AG08396 (cell line): ENCODE measurements at places on chromosomes 16 and 17.

DNA sequence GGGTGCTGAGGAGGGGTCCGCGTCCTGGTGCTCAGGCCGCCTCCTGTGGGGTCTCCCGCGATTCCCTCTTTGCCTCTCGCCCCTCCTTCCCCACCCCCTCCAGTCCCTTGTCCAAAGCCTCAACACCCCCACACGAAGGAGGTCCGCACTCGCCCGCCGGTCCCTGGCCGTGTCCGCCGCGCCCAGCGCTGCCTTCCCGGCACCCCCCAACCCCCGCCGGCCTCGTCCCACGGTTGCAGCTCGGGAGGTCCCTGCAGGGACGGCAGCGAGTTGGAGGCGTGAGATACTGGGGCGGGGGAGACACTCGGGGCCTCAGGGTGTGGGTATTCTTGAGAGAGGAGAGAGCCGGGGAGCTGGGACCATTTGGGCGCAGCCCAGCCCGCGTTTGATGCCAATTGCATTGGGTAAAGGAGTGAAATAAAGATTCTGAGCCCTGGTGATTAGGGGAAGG lies 468 bp downstream of the FLYWCH2 start:
- DNase-seq: peak; percentile 40

DNA sequence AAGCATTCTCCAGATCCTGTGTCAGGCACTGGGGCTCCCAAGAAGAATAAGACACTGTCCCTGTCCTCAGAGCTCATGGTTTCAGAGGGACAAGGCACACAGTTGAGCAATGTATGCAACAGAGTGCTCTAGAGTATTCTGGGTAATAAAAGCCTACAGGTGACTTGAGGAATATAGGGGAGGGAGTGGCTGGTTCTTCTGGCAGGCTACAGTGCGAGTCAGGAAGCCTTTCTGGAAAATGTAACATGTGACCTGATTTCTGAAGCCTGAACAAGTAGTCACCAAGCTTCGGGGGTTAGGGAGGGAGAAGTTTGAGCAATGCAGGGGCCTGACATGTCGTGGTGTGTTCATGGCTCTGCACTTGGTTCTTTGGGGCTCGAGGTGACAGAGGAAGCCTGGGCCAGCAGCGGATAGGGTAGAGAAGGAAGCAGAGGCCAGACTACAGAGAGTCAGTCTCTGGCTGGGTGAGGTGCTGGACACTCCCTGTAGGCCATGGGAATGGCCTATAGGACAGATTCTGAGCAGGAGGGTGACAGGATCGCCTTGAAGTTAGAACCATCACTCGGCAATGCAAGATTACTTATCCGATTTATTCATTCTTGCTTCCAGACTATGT lies 16.0 kb upstream of the LRRC75A start:
- DNase-seq: no peak

DNA sequence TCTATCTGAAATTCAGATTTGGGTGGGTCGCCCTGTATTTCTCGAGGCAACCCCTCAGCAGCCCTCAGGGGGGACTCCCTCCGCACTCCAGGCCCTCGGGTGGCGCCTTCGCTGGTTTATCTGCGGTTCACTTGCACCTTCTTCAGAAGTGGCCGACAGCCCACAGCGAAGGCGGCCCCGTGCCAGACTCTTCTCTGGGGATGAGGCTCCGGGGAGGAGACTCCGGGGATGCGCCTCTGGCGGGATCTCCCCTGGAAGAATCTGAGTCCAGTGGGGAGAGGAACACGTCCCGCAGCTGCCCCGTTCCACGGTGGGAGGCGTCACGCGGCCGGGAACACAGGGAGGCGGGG lies 63.9 kb upstream of the DNAJA2 start:
- no peak for DNase-seq

GRCh38 chr17:39277110-39277509 lies 51.4 kb upstream of the STAC2 start:
- DNase-seq: no peak

- no peak for DNase-seq
These were observed 104.7 kb downstream of the SOCS1 start for GRCh38 chr16:11151156-11151884.

GRCh38 chr17:59521465-59522126 lies 43.8 kb upstream of the DHX40 start:
- peak; percentile 87 for DNase-seq

DNA sequence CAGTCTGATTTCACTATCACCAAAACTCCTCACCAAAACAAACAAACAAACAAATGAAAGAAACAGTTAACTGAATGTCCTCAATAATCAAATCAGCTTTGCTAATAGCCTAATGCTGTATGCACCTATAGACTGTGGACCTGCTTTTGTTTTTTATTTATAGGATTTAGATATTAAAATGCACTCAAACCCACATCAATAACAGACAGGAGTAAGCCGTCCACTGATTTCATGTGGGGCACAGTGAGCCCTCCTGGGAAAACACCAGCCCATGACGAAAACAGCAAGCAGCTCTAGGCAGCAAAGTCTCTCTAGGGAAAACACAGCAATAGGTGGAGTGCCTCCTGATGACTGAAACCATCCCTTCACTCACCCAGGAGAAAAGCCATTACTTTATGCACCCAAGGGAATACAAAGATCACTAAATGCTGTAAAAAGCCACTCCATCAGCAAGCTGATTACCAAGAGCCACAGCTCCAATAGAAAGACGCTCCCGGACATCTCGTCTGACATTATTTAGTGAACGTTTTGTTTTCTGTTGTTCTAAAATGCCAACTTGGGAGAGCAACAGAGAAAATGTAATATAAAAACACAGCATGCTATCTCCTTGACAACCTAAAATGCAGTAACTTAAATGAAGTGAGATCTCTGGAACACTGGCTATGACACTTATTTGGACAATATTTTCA lies 47.8 kb downstream of the ANKFY1 start:
- no peak for DNase-seq

- DNase-seq: peak; percentile 24
These were observed 87.3 kb downstream of the MAP2K6 start for GRCh38 chr17:69501591-69502468.

- no peak for DNase-seq
These were observed 3.6 kb downstream of the KRT17 start for GRCh38 chr17:41620583-41621434.

DNA sequence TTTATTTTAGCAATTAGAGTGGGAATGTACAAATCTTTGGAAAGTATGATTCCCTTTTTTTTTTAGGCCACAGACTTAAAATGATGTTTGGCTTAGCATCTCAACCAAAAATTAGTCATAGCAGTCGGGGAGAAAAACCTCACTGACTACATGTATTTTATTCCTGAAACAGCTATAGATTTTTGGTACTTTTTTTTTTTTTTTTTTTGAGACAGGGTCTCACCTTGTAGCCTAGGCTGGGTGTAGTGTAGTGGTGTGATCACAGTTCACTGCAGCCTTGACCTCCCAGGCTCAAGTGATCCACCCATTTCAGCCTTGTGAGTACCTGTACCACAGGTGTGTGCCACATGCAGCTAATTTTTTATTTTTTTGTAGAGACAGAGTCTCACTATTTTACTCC lies 23.4 kb downstream of the RNFT1 start:
- no peak for DNase-seq

GRCh38 chr16:17276010-17276530 lies 194.7 kb downstream of the XYLT1 start:
- no peak for DNase-seq

DNA sequence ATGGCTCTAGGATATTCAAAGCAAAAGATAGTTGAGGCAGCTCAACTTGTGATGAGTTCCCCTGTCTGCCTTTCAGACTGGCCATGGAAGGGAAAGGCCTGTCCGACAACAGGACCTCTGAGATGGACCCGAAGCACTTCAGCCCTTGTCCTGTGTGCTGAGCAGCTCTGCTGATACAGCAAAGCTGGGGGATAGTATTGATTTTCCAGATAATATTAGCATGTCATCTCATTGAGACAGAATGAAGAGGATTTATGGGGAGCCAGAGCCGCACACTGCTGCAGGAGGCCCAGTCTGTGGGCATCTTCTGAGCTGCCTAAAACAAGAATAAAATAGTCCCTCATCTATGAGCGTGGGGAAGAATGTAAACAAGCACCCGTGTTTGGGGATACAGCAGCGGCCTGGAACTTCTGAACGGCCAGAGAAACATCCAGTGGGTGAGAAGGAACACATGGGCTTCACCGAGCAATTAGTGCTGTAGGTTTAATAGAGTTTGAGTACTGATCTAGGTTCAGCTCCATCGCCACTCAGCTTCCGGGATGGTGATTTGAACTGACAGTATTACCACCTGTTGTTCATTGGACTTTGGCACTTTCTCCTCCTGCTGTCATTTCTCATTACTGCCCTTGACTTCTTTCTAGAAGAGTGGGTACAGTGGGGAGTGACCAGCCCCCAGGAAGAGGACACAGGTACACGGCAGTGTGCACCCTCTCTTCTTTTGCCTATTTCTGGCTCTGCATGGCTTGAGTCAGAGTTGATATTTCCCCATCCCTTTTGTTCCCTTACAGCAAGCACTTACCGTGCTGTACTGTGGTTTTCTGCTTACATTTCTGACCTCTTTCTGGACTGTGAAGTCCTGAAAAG lies 96.5 kb upstream of the TBX2 start:
- DNase-seq: no peak

DNA sequence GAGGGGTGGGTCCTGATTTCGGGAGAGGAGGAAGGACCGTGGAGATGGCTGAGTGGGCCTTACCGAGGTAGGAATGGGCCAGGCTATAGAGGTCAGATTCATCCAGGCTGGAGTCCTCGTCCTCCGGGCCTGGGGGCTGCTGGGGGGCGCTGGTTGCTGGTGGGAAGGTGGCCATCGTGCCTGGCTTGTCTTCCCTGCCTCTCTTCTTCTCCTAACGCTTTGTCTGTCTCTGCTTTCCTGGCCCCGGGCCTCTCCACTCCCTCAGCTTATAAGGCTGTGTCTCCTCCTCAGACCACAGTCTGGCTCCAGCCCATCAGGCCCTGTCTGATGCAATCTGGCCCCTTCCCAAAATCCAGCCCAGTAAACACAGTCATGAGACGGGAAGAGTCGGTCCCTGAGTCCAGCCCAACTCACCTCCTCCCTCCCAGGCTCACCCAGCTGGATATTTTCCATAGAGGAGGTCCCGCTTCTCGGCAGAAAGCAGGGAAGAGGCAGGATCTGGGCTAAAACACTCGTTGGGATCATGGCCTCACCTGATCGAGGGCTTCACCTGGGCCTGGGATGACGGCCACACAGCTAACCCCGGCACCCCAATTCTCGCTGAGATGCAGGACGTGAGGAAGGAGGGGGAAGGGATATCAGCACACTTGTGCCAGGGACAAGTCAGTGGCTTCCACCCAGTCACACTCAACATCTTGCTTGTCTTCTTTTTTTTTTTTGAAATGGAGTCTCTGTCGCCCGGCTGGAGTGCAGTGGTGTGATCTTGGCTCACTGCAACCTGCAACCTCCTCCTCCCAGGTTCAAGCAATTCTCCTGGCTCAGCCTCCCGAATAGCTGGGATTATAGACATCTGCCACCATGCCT lies at the start of gene NUPR1:
NUPR1 (minus strand) TSS at position 242 of the 864 bp plus-strand sequence; CDS start at position 175, 67 bp downstream.
- DNase-seq: peak; percentile 95

GRCh38 chr16:31364421-31364820 lies 9.4 kb downstream of the ITGAX start:
- no peak for DNase-seq

- DNase-seq: no peak
These were observed 6.7 kb downstream of the NDUFAF8 start for GRCh38 chr17:81245665-81246342.

GRCh38 chr16:82459580-82460256 lies 167.1 kb upstream of the CDH13 start:
- no peak for DNase-seq

GRCh38 chr16:31487720-31488467 lies 5.0 kb downstream of the SLC5A2 start:
- DNase-seq: peak; percentile 77

DNA sequence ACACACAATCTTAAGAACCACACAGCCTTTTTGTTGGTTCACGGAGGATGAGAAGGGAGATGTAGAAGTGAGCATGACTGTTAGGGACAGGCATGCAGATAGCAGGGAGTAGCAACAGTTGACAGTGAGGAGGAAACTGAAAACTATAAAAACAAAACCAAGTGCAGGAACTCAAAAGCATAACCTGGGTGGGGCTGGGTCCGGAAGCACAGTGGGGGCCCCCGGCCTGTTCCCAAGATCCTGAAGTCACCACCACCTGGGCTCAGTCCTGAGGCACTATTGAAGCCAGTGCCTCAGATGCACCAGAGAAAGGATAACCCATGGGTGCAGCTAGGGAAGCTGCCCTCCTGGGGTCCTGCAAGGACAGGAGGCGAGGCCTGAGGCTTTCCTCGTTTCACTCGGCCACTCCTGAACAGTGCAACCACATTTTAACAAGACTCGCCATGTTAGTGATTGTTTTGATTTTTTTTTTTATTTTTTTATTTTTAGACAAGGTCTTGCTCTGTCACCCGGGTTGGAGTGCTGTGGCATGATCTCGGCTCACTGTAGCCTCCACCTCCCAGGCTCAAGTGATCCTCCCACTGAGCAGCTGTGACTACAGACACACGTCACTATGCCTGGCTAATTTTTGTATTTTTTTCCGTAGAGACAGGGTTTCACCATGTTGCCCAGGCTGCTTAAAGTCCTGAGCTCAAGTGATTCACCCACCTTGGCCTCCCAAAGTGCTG lies 27.7 kb upstream of the CBX4 start:
- no peak for DNase-seq

DNA sequence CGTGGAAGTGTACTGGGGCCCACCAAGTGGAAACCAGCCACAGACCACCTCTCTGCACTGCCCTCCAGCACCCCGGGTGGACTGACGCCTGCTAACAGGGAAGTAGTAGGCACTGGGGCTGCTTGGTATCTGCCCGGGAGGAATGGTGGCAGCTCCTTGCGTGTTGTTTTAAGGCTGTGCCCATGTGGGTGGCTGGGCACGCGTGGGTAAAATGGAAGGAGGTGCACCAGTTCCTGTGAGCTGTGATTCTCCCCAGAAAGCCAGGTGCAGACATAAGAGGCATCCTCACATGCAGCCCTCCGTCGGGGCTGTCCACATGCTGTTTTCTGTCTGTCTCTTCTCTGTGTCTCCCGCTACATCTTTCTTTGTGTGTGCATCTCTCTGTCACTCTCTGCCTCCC lies 122.3 kb downstream of the ENGASE start:
- DNase-seq: no peak

DNA sequence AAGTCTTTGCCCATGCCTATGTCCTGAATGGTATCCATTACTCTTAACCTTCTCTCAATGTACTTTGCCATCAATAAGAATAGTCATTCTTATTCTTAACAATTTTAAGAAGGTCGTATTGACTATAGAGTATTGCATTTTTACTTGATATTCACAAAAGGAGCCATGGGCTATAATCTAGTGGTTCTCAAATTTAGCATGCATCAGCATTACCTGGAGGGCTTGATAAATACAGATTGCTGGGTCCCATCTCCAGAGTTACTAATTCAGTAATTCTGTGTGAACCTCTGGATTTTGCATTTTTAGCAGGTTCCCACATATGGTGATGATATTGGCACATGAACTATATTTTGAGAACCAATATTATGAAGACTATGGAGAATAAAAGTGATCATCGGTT lies 89.6 kb downstream of the ABCA8 start:
- DNase-seq: no peak

GRCh38 chr16:51431517-51432241 lies 280.6 kb upstream of the SALL1 start:
- peak; percentile 86 for DNase-seq

- no peak for DNase-seq
These were observed 265.3 kb downstream of the SEC14L1 start for GRCh38 chr17:77405867-77406732.
